Stimulated activated CD8-positive, alpha-beta memory T cell treated with anti-CD3 and anti-CD28 coated beads, Interleukin-7, amount 100 ng/mL, for 1 hour (primary cell): ENCODE measurements at places on chromosomes 13 and 19.
A peak's percentile ranks its signal among the peaks of the same experiment; 100 is the strongest.

DNA sequence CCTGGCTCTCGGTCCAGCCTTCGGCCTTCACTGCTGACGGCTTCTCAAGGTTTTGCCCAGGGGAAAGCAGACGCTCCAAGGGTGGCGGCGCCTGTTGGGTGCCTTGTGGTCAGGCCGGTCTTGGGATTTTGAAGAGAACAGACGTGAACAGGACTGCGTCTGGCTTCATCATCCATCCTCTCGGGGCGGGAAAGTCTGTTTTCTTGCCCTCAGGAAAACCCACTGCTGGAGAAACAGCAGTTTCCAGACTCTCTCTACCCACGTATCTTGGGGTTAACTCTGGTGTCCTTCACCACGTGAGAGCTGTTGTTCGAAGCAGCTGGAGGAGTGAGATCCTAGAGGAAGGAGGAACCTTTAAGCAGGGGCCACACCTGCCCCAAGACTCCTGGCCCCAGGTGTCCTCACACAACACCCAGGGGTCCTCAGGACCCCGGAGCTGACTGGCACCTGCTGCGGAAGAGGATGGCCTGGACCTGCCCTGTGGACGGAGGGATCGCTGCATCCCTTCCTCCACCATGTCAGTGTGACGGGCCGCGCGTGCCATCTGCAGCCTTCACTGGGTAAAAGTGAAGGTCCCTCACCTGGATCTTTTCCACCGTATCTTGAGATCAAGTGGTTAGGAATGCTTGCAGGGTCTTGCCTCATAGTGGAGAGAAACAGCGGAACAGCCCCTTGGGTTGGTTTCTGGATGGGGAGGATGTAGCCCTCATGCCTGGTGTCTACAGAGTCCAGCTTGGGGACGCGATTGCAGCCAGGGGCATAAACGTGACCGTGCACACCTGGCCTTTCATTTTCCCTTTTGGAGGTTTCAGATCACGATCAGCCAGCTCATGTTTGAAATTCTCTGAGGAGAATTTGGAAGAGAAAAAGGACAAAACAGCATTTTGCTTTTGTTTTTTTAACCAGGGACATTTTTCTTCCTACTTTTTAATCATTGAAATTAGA is 69.5 kb upstream of the MCF2L start:
- no peak for DNase-seq

- no peak for DNase-seq
Observed at GRCh38 chr19:34317311-34317927, 47.6 kb upstream of the GPI start.

- DNase-seq: no peak
Observed at GRCh38 chr13:93951951-93952350, 527.5 kb downstream of the DCT start.

GRCh38 chr13:19601749-19602725 is 31.4 kb upstream of the MPHOSPH8 start:
- DNase-seq: no peak

DNA sequence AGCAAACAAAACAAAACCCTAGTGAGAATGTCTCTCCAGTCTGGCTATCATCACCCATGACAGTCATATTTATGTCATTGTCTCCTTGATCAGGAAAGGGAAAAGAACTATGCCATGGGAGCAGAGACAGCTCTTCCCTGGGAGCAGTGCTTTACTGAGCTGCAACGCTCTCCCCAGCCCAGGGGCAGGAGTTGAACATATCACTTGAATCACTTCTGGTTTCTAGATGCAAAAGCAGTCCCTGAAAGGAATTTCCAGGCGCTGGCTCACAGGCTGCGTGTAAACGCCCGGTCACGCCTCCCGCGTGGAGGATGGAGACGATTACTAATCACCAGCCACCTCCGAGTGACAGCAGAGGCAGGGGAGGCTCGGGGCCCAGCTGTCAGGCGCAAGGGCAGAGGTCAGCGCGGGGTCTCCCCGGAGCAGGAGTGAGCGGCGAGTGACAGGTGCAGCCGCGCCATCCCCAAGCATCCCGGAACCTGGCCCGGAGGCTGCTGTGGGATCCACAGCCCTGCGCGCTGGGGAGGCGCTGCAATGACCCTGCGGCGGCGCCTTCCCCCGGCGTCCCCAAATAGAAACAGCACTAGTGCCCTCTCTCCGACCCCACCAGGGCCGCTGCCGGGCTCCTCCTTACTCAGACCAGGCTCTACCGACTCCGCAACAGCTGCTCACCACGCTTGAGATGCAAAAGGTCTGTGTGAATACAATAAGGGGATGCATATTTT is 23.5 kb upstream of the DCLK1 start:
- DNase-seq: no peak

DNA sequence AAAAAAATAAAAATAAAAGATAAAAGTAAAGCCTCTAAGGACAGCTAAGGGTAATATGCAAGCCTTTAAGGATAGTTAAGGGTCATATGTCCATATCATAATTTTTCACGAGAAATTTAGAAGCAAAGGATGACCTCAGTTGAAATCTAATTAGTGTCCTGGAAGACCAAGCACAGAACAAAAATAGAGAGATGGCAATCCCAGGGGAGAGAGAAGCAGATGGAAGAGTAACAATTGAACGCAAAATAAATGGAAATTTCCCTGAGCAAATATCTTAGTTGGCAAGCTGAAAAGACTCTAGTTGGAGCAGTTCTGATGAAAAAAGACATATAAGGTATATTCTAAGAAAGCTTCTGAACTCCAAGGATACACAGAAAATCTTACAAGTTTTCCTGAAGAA is 275.4 kb downstream of the NALCN start:
- no peak for DNase-seq

DNA sequence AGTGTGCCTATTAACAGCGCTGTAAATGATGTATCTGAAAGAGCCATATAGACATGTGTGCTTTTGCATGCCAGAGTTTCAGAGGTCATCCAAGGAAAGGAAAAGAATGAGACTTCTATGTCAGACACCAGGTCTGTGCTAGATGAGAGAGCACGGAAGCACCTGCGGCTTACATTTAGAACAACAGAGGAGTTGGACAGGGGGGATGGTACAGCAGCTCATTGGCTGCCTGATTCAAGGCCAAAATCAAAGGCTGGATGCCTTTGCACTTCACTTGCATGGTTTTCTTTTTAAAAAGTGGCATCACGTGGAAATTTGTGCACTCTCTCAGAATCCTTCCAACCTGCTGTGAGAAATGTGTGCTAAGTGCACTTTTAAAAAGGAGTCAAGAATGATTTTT is 32.8 kb upstream of the AMER2 start:
- no peak for DNase-seq

GRCh38 chr13:20774746-20775145 is 985 bp upstream of the EEF1AKMT1 start:
- DNase-seq: no peak

DNA sequence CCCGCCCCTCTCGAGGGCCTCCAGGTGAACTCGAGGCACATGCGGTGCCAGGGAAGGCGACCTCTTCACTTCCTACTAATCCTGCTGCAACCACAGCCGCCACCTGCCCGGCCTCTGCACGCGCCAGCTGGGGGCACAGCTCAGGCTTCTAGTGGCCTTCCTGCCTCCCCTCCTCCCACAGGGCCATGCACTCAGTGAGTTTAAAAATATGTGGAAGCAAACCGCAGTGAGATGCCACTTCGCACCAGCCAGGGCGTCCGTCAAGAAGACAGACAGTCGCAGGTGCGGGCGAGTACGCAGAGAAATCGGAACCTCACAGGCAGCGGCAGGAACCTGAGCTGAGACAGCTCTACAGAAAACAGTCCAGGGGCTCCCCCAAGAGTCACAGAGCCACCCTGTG is 10.4 kb downstream of the LMNB2 start:
- no peak for DNase-seq

- no peak for DNase-seq
Observed at GRCh38 chr13:60620611-60621395, 223.8 kb downstream of the TDRD3 start.

DNA sequence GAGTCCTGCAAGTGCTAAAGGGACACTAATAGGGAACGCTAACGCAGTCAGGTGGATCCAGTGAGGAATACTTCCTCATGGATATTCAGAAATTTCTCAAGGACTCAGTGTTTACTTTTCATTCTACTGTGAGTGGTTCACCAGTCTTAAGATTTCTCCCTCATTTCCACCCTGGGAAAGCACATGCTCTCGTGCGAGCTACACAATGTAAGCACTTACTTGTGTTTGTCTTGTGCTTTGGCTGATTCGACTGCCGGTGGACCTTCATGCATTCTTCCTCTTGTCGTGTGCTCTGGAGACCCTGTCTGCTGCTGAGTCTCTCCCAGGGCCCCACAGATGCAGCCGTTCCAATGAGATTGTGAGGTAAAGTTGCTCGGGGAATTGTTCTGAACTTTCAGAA is 180.1 kb downstream of the NUFIP1 start:
- DNase-seq: no peak

DNA sequence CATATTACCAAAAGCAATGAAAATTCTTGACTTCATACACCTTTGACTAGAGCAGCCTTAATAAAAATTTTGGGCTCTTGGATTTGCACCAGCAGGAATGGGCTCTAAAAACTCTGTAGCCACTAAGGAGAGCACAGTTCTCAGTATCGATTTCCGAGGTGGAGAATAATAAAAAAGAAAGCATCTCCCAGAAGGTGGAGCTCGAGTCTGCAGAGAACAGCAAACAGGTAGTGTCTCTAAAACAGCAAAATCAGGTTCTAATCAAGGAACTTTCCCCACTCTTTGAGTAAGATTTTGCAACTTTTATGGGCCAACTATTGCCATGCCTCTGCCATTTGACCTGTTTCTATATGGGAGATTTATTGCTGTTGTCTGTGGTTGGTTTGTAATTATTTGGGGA is 258.7 kb upstream of the GPC6 start:
- DNase-seq: no peak

GRCh38 chr13:34420702-34421346 is 521.2 kb upstream of the NBEA start:
- no peak for DNase-seq

DNA sequence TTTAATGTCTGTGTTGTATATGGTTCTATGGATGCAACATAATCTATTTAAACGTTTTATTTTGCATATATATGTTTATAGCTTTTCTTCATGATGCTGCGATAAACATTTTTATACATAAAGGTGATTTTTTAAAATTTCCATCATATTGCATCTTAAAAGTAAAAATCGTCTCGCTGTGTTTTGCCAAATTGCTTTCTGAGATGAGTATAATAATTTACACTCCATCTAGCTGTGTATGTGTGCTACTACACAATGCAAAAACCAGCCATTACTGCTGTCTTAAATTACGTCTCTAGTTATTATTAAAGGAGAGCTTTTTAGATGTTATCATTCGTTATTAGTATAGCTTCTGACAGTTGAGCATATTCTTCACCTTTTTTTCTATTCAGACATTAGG is 37.2 kb downstream of the METTL21C start:
- no peak for DNase-seq

DNA sequence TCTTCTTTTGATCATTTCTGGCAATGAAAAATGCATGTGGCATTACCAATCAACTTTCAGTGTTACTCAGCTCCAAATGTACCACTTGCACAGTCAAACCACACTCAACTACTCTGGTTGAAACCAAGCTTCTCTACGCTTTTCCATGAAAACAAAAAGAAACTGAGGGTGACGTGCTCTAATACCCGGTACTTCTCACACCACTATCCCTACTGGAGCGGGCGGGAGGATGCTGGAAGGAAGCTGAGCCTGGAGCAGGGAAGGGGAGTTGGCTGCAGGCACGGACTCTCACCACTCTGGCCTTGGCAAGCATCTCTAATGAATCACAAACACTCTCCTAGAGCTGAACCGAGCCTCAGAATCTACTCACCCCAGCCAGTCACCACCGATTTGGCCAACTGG is 48.2 kb downstream of the STK24 start:
- no peak for DNase-seq

DNA sequence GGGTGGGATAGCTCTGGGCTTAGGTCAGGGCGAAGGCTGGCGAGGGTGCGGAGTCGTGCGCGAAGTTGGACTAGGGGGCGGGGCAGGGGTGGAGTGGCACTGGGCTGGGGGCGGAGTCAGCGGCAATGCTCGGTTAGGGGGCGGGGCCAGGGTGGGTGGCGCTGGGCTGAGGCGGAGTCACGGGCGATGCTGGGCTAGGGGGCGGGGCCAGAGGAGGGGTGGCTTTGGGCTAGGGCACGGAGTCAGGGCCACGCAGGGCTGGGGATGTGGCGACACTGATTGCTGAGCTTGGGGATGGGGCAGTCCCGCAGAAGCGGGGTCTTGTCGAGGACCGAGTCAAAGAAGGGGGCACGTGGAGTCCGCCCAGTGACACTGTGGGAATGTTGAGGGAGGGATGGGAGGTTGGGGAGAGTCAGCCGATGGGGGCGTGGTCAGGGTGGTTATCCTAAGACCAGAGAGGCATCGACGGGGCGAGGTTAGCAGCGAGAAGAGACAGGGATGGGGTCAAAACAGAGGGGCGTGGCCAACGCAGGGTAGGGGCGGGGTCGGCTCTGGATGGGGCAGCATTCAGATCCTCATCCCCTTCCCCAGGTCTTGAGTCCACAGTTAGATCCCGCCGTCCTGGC is 8.7 kb downstream of the HOMER3 start:
- DNase-seq: peak; percentile 60

DNA sequence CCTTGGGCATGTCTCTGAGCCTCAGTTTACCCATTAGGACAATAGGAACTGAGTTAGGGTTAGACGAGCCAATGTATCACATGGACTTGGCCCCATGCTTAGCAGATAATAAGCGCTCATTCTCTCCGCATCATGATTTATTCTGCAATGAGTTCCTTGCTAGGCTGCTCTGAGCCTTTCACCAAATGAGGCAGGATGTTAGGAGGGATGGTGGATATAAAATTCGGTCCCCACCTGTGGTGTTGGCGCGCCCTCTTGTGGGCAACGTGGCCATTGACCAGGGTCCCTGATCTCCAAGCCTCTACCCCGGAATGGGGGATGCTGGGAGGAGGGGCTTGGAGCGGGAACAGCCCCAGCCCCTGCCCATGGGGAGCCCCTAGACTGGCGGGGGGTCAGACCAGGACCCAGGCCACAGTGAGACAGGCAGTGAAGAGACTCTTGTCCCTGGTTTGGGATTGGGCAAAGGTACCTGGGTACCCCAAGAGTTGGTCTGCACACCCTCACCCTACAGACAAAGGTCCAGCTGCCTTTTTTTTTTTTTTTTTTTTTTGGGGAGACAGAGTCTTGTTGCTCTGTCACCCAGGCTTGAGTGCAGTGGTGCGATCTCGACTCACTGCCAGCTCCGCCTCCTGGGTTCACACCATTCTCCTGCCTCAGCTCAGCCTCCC is 43.9 kb downstream of the CERS4 start:
- DNase-seq: peak; percentile 77

GRCh38 chr13:30026093-30026492 is 175.7 kb upstream of the UBL3 start:
- DNase-seq: no peak

GRCh38 chr19:12085074-12085818 is 20.7 kb downstream of the ZNF844 start:
- no peak for DNase-seq

DNA sequence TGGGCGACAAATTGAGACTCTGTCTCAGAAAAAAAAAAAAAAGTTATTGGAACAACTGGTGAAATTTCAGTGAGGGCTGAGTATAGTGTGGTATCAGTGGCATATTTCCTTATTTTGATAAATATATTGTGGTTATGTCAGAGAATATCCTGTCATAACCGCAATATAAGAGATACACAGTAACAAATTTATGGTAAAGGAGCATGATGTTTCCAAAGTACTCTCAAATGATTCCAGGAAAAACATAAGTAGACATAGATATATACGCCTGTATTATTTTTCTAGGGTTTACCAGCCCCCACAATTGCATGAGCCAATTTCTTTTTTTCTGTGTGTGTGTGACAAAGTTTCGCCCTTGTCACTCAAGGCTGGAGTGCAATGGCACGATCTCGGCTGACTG is 5.7 kb upstream of the C5AR1 start:
- no peak for DNase-seq

GRCh38 chr13:51093574-51093973 is 17.5 kb downstream of the C13orf42 start:
- DNase-seq: no peak
